ENCODE measurements at places on chromosomes 2 and 18.

GRCh38 chr18:832085-832681 lies 20.1 kb upstream of the YES1 start:
- DNase-seq = no peak

DNA sequence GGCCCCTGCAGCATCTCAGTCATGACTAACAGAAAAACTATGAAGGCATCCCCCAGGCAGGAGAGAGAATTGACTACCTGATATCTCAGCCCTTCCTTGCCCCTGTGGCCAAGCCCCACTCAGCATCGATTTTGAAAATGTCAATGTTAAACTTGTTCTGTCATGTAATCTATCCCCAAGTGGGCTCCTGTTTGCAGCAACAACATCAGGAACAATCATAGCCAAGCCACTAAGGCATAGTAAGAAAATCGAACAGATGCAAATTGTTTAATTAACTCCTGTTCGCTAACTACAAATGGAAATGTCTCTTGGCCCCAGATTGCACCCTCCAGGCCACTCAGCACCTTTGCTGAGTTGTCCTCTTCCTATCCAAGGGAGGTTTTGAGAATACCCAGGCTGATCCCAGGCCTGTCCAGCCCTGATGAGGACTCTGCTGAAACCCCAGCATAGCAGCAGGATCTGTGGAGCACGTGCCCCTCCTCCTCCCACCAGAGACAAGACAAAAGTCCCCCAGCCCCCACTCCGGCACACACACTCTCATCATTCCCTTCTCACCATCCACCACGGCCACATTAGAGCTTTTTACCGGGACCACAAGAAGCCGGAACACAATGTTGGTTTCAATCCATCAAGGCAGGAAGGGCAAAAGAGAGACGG lies 150.1 kb downstream of the TNS1 start:
- DNase-seq = no peak

- DNase-seq = no peak
These were observed 31.5 kb downstream of the USP34 start for GRCh38 chr2:61439241-61440002.

GRCh38 chr2:105786231-105787230 lies 41.8 kb downstream of the NCK2 start:
- no peak for DNase-seq

GRCh38 chr2:122081751-122082150 lies 326.3 kb downstream of the TSN start:
- DNase-seq = no peak

- DNase-seq = no peak
These were observed 9.0 kb upstream of the ARHGEF4 start for GRCh38 chr2:130827502-130828251.

GRCh38 chr2:10864861-10865636 lies 46.7 kb upstream of the KCNF1 start:
- no peak for DNase-seq

- no peak for DNase-seq
These were observed 501.5 kb downstream of the NR4A2 start for GRCh38 chr2:155830817-155831579.

DNA sequence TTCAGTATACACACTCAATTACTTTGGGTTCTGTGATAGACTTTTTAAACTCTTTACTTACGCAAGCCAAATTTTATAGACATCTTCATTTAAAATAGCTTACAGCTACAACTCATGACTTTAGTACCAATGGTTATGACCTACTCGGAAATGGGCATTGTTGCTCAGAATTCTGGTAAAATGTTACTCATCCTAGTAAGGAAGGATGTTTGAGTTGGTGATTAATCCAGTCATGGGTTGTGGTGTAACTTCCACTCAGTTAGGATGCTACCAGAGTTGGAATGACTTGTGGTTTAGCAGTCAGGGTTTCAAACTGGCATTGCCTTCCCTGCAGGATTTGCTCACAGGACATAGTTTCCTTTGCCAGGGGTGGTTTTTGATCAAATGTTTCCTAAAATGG lies 7.4 kb upstream of the NPC1 start:
- no peak for DNase-seq

GRCh38 chr2:177331466-177331997 lies 61.0 kb upstream of the AGPS start:
- DNase-seq = no peak

DNA sequence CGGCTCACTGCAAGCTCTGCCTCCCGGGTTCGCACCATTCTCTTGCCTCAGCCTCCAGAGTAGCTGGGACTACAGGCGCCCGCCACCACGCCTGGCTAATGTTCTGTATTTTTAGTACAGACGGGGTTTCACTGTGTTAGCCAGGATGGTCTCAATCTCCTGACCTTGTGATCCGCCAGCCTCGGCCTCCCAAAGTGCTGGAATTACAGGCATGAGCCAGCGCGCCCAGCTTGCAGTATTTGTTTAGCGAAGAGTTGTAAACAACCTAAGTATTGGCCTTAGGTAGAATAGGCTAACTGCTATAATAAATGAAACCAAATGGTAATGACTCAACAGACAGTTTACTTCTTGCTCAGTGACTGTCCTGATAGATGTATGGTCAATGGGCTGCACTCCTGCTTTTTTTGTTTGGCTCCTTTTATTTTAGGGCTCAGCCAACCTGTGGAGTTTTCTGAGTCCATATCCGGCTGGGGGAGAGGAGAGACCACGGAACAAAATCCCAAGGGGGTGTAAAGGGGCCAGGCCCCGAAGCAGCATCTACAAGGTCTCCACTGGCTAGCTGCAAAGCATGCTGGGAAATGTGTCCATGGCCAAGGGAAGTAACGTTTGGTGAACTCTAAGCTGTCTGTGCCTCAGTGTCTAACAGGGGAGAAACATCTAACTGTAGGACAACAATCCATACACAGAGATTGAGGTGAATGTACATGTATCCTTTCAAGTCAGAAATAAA lies 841.0 kb upstream of the ID2 start:
- DNase-seq = no peak

- DNase-seq = no peak
These were observed 9.9 kb upstream of the SLC9A4 start for GRCh38 chr2:102463160-102463559.

- no peak for DNase-seq
These were observed 3.2 kb downstream of the NOTO start for GRCh38 chr2:73205611-73206010.

GRCh38 chr2:13050764-13051163 lies 334.0 kb downstream of the TRIB2 start:
- no peak for DNase-seq

- no peak for DNase-seq
These were observed 735.9 kb downstream of the ERBB4 start for GRCh38 chr2:211802666-211803065.

GRCh38 chr2:82814146-82814545 lies 1644.9 kb downstream of the SUCLG1 start:
- DNase-seq = no peak

GRCh38 chr2:30127016-30127893 lies 19.6 kb upstream of the YPEL5 start:
- no peak for DNase-seq

DNA sequence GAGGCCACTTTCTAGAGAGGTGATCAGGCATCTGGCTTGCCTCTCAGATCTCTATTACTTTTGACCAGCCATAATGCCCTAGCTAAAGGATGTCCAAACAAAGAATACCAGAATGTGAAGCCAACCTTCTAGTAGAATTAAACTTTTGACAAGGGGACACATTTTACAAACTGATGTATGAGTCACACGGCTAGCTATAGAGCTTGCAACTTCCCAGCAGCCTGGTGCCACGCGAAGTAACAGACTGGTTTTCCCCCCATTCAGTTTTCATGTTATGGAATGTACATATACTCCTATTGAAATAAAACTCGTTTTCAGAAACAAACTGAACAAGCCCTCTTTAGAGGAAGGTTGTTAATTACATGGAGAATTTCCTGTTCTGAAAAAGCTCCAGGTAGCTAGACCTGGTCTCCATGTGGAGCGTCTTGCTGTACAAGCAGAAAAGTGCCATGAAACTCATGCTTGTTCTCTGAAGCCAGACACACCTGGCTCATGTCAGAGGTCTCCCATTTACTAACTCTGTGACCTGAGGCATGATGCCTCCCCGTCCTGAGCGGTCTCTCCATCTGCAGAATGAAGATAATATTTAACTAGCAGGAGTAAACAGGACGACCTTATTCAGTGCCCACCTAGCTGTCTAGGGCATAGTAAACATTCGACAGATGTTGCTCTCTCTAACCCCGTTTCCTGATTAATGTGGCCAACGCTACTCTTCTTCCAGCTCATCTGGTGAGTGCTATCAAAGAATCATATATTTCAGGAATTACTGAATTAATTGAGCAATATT lies 81.5 kb upstream of the MAP3K20 start:
- no peak for DNase-seq

DNA sequence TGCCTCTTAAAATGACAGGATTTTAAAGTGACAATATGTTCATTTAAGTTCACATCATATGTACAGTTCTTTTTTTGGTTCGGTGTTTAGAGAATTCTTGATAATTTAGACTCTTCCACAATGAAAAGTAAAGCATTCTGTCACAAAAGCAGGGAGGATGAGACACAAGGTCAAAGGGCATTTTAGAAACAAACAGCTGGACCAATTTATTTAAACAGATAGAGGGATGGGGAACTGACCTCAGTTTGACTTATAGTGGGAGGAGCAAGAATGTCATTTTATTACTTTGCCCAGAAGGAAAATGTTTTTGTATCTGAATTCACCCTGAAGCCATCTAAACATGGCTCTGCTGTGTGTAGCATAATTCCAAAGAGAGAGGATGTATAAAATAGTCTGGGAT lies 128.5 kb downstream of the MEIS1 start:
- no peak for DNase-seq

DNA sequence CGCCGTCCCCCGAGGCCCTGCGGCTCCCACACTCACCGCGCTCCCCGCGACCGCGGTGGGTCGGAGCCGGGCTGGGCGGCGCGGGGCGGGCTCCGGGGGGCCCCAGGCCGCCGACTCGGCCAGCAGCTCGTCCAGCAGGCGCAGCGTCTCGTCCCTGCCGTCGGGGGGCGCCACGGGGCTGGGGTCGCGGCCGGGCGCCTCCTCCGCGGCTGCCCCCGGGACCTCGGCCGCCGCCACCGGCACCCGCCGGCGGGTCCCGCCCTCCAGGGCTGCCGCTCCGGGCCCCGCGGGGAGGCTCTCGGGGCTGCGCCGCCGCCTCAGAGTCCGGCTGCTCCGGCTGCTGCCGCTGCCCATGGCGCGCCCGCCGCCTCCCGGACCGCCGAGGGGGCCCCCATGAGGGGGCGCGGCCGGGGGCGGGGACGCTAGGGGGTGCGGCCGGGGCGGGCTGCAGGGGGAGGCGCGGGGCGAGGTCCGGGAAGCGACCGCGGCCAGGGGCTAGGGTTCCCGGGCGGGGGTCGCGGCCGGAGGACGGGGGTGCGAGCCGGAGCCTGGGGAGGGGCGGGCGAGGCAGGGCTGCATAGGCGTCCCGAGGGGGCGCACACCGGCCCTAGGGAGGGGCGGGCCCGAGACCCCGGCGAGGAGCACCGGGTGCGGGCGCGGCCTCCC lies at the start of gene CYS1:
CYS1 (minus strand) TSS at position 542 of the 666 bp plus-strand sequence; CDS start at position 354, 188 bp downstream.
- DNase-seq = no peak

DNA sequence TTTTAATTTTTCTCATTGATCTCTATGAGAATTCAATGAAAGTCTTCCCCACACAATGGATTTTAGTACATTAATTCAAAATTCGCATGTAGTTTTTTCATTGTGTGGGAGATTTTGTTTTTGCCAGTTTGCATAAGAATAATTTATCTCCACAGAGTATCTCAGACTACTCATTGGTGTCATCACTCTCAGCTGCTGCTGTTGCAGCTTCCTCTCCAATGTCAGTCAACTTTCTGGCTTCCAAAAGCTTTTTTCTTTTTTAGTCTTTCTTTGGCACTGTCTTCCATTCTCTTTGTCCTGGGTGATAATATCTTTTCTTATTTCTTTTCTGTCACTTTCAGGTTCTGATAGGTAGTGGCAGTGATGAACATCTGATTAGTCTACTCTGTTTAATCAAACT lies 50.5 kb downstream of the PTRHD1 start:
- no peak for DNase-seq

- no peak for DNase-seq
These were observed 109.4 kb downstream of the GYPC start for GRCh38 chr2:126765395-126765794.

- peak; percentile 20 for DNase-seq
These were observed 85.8 kb upstream of the FAM237A start for GRCh38 chr2:206556357-206556949.

- no peak for DNase-seq
These were observed 78.8 kb downstream of the MBP start for GRCh38 chr18:77053616-77054287.

DNA sequence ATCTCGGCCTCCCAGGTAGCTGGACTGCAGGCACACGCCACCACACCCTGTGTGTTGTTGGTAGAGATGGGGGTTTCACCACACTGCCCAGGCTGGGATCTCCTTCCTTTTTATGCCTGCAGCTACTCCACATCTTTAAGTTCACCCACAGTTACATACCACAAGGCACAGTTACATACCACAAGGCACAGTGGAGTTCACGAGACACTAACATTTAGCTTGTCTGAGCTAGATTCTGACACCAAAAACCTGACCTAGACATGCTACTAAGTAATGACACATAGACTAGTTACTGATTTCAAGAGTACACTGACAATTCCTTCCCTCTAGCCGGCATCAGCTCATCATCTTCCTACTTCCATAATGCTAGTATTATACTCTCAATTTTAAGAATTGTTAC lies 4.3 kb downstream of the POLR2D start:
- DNase-seq = no peak

GRCh38 chr2:236793023-236794011 lies 223.7 kb downstream of the ACKR3 start:
- DNase-seq = peak; percentile 65

DNA sequence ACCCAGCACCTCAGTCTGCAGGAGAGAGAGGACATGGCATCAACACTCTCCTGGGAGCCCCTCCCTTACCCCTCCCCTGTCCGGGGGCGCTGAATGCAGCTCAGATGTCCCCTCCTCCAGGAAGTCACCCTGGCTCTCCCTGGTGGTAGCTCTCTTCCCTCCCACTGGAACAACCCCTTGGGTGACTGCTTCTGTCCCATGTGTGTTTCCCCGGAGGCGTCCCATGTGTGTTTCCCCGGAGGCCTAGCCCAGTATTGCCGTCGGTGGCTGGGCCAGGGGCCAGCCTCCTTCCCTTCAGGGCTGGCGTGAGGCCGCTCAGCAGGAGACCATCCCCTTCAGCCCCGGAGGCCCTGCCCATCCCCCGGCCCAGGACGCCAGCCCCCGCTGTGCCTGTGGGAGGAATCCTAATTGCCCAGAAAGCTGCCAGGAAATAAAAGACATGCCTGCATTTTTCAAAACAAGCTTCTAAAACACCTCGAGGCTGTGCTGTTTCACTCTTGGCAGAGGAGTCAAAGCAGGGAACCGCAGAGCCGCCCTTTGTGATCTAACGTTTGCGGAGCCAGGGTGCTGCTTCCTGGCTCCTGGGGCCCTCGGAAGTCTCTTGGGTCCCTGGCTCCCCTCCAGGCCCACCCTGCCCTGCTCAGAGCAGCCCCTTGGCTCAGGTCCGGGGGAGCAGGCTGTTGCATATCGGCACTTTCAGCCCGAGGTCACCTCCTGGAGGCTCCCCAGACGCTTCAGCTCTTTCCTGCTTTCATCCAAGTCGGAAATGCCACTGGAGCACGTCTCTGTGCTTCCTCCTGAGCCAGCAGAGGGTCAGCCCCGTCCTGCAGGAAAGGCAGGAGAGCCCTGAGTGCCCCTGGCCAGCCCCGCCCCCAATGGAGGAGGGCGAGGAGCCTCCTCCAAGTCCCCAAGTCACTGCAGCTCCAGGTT lies 11.4 kb downstream of the SNED1 start:
- DNase-seq = peak; percentile 44

All from renal cortex interstitium (tissue), 15 donors.